ENCODE measurements at places on chromosomes 3 and 15. TPM values are rescaled to one million over a fixed set of nuclear protein-coding genes. Genes with fewer than 3 reads are reported as not detected.

The ADAMTSL3 gene
- not detected for total RNA-seq

DNA sequence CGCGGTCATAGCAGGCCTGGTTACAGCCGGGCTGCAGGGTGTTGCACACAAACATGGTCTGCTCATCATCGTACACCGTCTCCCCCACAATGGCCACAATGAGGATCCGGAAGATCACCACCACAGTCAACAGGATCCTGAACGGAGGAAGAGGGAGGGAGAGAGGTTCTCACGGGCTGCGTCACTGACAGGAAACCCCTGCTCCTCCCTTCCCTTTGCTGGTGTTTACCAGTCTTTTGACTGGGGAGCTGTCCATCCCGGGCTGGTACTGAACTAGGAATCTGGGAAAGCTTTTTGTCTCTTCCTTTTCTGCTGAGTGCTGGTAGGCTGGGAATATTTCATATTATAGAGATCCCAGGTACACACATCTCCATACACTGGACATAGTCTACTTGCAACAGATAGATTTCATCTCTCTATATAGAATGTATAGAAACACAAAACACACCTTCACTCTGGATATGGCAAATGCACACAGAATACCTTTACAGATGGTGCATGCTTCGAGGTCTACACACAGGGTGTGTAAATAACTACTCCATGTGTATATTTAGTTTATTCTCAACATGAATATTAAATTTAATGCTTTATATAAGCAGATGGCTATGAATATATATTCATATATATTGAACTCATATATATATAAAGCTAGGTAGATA, 1.4 kb downstream of the GJD2 start:
- no peaks in the 10 kb centered on the region for H3K4me1 ChIP-seq
- peaks cover 45% of the 10 kb centered on the region for H3K27me3 ChIP-seq
- no peak overlapping the region for H3K27ac ChIP-seq
- H3K36me3 ChIP-seq, result no peaks in the 10 kb centered on the region

DNA sequence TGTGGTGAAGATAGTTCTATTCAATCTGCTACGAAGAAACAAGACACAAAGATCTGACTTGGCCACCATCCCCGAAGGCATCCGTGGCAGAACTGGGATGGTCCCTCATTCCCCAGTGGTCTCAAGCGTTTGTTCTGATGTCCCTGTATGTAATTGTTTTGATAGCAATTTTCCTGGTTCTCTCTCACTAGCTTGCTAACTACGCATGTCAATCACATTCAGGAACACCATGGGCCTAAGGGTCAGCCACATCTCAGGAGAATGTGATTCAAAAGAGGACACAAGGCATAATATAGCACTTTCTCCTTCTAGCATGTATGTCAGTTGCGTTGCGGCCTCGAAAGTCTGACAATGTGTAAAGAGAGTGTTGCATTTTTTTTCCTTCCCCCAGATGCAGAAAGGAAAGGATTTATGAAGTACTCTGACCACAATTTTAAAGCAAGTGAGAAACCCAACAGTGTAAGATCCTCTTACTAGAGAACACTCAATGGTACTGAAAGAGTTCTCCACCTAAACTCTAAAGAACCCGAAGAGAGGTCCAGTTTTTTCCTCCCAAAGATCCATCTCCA, 32.0 kb upstream of the TCF12 start:
- peaks cover 26% of the 10 kb centered on the region for H3K4me1 ChIP-seq
- no peaks in the 10 kb centered on the region for H3K36me3 ChIP-seq
- no peaks in the 10 kb centered on the region for H3K27me3 ChIP-seq

DNA sequence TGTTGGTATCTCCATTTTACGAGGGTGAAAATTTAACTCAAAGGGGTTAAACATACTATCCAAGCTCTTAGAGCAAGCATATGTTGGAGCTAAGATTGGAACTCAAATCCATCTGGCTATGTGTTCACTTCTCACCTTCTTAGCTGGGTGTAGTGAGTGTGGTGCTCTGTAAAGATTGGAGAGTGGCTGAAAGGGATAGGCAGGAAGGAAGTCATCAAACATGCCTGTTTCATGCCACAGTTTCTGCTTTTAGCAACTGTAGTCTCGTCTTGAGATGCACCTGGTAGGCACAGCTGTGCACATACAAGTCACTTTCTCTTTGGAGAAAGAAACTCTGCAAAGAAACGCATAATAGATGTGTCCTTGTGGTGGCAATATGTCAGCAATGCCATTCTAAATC, 189.1 kb upstream of the MDFIC2 start:
- no peak overlapping the region for H3K27ac ChIP-seq
- no peak for DNase-seq
- no peaks in the 10 kb centered on the region for H3K36me3 ChIP-seq
- H3K4me3 ChIP-seq, result no peak overlapping the region
- H3K4me1 ChIP-seq, result no peaks in the 10 kb centered on the region

- no peaks in the 10 kb centered on the region for H3K4me1 ChIP-seq
- DNase-seq, result no peak
- H3K36me3 ChIP-seq, result no peaks in the 10 kb centered on the region
Observed at GRCh38 chr3:195113536-195114425, 157.2 kb downstream of the XXYLT1 start.

DNA sequence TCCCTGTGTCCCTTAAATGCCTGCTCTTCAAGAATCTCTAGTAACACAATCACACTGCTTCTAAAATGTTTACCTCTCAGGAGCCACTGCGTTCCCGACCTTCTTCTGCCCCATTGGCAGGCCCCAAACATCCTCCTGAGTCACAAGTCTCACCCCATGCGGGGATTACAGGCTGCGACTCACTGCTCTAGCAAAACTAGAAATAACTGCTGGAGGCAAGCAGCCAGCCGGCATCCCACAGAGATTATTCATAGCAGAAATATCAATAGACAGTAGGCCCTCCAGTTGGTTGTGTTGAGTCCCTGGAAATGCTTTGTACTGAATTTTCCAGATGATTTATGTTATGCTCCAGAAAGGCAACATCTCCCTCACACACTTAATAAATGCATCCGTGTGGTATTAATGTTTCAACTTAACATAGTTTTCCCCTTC, 64.8 kb downstream of the RFTN1 start:
- H3K27ac ChIP-seq, result no peak overlapping the region
- no peaks in the 10 kb centered on the region for H3K27me3 ChIP-seq
- H3K4me1 ChIP-seq, result peaks cover 26% of the 10 kb centered on the region
- peaks cover 22% of the 10 kb centered on the region for H3K36me3 ChIP-seq
- no peak overlapping the region for H3K4me3 ChIP-seq

DNA sequence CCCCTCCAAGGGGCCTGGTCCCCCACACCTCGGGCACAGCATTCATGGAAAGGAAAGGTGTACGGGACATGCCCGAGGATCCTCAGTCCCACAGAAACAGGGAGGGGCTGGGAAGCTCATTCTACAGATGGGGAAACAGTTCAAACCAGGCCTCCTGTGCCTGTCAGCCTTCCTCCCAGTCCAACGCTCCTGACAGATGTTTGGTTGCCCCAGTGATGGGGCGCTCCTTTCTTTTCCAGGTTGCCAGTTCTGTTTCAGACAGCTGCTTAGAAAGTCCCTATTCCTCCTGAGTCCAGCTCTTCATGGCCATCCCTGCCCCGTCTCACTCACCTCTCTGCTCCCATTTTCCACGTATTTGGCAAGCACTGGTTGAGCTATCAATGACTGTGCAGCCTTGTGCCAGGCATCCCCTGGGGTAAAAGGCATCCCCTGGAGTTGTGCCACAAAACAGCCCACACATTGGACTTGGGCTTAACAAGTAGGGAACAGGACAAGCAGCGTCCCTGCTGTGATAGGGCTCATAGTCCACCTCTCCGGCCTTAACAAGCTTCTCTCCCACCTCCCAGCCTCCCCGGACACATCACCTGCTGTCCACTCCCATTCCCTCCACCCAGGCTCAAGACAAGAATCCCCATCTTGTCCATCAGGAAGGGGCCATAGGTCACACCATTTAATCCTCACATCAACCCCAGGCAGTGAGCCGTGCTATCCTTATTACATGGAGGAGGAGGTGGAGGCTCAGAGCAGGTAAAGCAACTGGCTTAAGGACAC, 6.6 kb downstream of the OXTR start:
- H3K27me3 ChIP-seq, result peaks cover 1% of the 10 kb centered on the region
- no peak overlapping the region for H3K4me3 ChIP-seq
- DNase-seq, result no peak
- H3K4me1 ChIP-seq, result no peaks in the 10 kb centered on the region
- no peaks in the 10 kb centered on the region for H3K36me3 ChIP-seq
- no peak overlapping the region for H3K27ac ChIP-seq

DNA sequence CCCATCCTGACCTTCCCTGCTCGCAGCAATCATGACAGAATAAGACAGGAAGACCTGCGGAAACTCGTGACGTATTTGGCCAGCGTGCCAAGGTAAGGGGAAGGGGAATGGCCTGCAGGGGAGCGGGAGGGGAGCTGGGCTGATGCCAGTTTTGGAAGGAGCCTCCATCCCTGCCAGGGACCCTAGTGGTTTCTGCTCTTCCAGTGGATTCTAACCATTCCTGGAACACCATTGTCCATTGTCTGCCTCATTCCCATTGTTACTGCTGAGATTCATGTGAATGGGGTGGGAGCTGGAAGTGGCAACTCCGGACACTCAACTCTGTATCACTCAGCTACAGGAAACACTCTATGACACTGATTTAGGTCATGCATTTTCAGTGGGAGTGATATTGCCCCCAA, 242.9 kb upstream of the ROPN1 start:
- no peaks in the 10 kb centered on the region for H3K36me3 ChIP-seq
- H3K4me1 ChIP-seq, result no peaks in the 10 kb centered on the region
- H3K27me3 ChIP-seq, result peaks cover 19% of the 10 kb centered on the region
- H3K4me3 ChIP-seq, result no peak overlapping the region
- H3K27ac ChIP-seq, result no peak overlapping the region

DNA sequence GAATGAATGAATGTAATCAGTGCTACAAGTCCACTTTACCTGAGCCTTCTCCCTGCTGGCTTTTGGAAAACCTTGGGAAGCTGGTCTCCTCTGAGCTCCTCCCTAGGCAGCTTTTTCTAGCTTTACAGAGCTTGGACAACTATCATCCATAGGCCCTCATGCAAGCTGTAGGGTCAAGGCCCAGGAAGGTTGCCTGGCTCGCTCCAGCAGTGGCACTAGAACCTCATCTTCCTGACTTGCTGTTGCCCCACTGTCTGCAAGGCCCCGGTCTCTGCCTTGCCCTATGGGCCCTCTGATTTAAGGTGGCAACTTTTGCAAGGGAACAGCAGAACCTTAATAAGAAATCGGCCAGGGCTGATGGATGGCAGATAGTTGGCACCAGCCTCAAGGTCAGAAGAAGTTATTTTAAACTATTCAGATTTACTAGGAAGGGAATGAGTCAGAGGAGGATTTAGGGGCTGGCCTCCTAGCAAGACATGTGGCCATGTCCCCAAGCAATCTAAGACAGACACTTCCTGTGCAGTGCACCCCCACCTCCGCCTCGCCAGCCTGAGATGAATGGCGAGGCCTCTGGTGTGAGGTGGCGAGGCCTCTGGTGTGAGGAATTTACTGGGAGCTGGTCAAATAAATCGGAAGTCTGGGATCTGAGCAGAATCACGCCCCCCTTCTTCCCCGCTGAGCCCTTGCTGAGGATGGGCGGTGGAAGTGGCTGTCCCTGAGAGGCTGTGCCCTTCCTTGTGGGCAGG, 180.8 kb downstream of the MEGF11 start:
- no peak for DNase-seq
- H3K4me3 ChIP-seq, result no peak overlapping the region
- no peaks in the 10 kb centered on the region for H3K36me3 ChIP-seq
- H3K27ac ChIP-seq, result no peak overlapping the region
- H3K4me1 ChIP-seq, result no peaks in the 10 kb centered on the region
- H3K27me3 ChIP-seq, result peaks cover 13% of the 10 kb centered on the region
